Natural killer cell (primary cell): ENCODE measurements at places on chromosomes 16 and 17. TPM values are rescaled to one million over a fixed set of nuclear protein-coding genes. Genes with fewer than 3 reads are reported as not detected.

GRCh38 chr17:17028059-17028877 is 14.0 kb upstream of the MPRIP start:
- no peaks in the 10 kb centered on the region for H3K27me3 ChIP-seq
- peaks cover 5% of the 10 kb centered on the region for H3K4me1 ChIP-seq
- no peak overlapping the region for H3K27ac ChIP-seq
- H3K4me3 ChIP-seq: no peak overlapping the region
- no peaks in the 10 kb centered on the region for H3K36me3 ChIP-seq

DNA sequence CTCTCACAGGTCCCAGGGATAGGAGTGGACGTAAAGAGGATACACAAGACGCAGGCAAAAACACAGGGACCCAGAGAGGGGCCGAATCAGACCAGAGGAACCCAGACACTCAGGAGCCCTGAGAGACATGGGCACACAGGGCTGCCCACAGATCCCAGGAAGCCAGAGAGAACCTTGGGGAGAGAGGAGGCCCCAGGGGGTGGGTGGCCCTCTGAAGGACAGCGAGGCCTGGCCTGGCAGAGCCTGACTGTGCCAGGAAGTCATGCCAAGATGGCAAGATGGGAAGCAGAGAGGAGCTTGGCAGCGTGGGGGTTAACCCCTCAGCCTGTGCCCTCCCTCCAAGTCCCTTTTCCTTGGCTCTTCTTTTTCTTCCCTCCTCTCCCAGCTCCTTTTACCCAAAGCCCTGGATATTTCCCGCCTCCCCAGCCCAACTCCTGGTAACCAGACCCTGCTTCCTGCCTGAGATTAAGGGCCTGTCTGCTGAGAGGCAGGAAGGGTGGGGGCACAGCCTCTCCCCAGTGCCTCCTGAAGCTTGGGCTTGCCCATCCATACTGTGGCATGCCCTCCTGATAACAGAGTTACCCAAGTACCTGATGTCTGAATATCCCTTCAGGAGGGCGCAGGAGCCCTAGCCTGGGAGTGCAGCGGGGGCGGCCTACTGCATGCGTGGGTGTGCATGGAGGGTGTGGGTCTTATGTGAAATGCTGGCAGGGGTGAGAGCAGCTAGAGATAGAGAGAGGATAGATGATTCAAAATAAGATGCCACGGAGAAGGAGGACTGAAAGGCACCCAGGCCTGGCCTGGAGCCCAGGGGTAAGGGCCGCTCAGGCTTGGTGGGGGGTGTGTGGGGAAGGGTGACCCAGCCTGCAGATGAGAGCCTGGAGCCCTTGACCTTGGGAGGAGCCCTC is 6.0 kb upstream of the TBX21 start:
- H3K4me1 ChIP-seq: peaks cover 88% of the 10 kb centered on the region
- no peaks in the 10 kb centered on the region for H3K27me3 ChIP-seq
- DNase-seq: no peak
- no peaks in the 10 kb centered on the region for H3K36me3 ChIP-seq
- H3K4me3 ChIP-seq: no peak overlapping the region
- no peak overlapping the region for H3K27ac ChIP-seq

DNA sequence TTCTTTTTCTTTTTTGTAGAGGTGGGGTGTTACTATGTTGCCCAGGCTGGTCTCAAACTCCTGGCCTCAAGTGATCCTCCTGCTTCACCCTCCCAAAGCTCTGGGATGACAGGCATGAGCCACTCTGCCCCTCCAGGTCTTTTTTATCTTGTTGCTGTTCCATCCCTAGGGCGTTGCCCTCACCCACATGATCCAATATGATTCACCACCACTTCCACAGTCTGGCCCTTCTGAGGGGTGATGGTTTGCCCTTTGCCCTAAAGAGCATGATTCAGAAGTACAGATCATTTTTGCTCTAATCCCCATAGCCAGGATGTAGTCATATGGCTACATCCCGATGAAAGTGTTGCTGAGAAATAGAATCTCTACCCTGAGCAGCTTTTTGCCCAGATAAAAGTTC is 18.8 kb downstream of the STX4 start:
- no peak overlapping the region for H3K4me3 ChIP-seq
- no peaks in the 10 kb centered on the region for H3K27me3 ChIP-seq
- no peak for DNase-seq
- no peaks in the 10 kb centered on the region for H3K4me1 ChIP-seq

DNA sequence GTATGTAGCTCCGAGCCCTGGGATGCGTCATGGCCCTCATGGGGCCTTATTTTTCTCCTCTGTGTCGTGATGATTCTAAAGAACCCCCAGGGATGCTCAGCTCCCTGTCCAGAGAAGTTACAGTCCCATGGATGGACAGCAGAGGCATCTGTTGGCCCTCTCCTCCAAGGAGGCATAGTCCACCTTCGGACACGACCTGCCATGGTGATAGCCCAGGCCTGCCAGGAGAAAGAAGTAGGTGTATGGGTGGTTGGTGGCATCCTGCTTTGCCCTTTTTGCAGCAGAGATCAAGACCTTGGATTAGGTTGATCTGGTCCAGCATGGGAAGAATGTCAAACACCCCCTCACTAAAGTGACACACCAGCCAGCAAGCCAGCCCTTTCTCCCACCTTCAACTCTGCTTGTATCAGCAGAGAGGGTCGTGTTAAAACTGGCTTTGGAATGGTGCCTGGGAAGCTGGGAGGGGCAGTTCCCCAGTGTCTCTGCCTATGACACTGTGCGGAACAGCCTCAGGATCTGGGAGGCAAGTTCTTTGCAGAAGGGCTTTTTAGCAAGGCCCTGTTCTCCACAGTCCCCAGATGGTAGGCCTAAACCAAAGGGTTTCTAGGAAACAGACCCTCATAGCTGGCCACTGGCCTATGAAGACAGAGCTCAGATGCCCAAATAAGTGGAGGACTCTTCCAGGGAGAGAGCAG is 259.9 kb upstream of the RPL38 start:
- H3K27me3 ChIP-seq: no peaks in the 10 kb centered on the region
- H3K4me1 ChIP-seq: no peaks in the 10 kb centered on the region
- no peaks in the 10 kb centered on the region for H3K36me3 ChIP-seq
- no peak for DNase-seq
- H3K4me3 ChIP-seq: no peak overlapping the region
- no peak overlapping the region for H3K27ac ChIP-seq

GPR179 gene
- total RNA-seq: not detected
